ENCODE measurements at places on chromosomes 2 and 18.

GRCh38 chr18:73653251-73653650 lies 494.4 kb downstream of the FBXO15 start:
- no peak for DNase-seq

- peak; percentile 12 for DNase-seq
These were observed 83.8 kb downstream of the ATL2 start for GRCh38 chr2:38293152-38293865.

DNA sequence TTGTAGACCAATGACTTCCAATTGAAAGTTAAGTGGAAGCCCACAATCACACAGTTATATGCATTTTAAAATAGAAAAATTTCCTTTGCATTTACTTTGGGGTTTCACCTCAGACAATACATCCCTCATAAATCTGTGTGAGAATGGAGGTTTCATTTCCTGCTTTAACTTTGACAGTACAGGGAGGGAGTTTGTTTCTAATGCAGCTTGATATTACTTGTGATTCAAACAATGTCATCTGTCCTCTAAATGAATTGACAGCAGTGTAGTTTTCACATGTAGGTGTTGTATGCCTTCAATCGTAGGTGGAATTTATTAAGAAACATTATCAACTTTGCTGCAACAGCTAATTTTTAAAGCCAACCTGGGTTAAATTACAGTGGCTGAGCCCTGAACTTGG lies 75.2 kb downstream of the TMEFF2 start:
- DNase-seq: no peak

GRCh38 chr18:7619676-7620075 lies 52.6 kb downstream of the PTPRM start:
- DNase-seq: peak; percentile 67

GRCh38 chr2:9174771-9175437 lies 31.7 kb upstream of the ASAP2 start:
- peak; percentile 90 for DNase-seq
